HS-5 (cell line): ENCODE measurements at places on chromosomes 7 and 10.

GRCh38 chr7:12209221-12209620, 1.9 kb upstream of the TMEM106B start:
- DNase-seq: no peak

DNA sequence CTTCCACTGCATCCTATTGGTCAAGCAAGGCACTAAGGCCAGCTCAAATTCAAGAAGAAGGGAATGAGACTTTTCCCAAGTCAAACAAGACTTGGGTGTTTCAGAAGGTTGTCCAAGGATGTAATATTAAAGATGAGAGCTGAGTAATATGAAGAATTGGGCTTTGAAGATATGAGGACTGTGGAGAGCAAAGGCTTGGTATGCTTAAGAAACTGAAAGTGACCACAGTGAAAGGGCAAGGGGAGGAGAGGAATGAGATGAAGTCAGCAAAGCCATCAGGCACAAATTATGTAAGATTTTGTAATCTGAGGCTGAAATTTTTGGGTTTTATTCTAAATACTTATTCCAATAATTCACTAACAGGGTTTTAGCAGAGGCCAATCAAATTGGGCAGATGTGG, 38.6 kb upstream of the NPY start:
- no peak for DNase-seq

GRCh38 chr10:78207216-78207615, 173.6 kb downstream of the RPS24 start:
- DNase-seq: no peak

GRCh38 chr7:75537731-75538130, 45.6 kb downstream of the SPDYE5 start:
- no peak for DNase-seq

GRCh38 chr7:79778786-79779770, 325.6 kb upstream of the MAGI2 start:
- DNase-seq: peak; percentile 61

- DNase-seq: no peak
Observed at GRCh38 chr10:104510644-104511043, 130.4 kb upstream of the SORCS3 start.

- no peak for DNase-seq
Observed at GRCh38 chr7:148711191-148712102, 12.7 kb downstream of the CUL1 start.

DNA sequence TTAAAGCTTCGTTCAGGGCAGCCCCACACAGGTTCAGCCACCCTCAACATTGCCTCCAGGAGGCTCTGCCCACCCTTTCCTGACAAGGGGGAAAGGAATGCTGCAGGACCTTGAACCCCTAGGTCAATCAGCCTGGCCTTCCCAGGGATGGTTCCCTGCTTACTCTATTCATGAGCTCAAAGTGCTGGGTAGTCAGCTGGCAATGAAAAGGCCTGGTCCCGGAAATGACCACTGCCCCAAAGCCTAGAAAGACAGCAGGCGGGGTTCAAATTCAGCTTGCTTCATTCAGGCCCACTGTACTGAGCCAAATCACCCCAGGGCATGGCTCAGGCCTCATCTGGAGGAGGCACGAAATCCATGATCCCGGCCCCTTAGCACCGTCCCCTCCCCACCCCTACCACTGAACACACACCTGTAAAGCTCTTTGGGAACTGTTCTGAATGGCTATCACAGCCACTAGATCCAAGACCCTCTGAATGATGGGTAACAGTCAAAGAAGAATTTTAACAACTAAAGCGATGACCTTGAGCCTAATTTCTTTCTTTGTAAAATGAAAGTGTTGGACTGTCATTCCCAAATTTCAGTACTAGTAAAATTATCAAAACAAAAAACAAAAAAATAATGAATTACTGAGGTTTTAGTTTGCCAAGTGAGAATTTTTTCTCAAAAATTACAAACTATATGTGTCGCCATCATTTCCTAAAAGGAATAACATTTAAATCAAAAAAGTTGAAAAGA, 1.0 kb downstream of the URGCP start:
- peak; percentile 38 for DNase-seq

- DNase-seq: no peak
Observed at GRCh38 chr10:14800397-14800796, 25.7 kb upstream of the FAM107B start.

GRCh38 chr7:131557652-131558385, 1.4 kb upstream of the PODXL start:
- no peak for DNase-seq

GRCh38 chr10:97121041-97121440, 64.7 kb downstream of the SLIT1 start:
- no peak for DNase-seq

DNA sequence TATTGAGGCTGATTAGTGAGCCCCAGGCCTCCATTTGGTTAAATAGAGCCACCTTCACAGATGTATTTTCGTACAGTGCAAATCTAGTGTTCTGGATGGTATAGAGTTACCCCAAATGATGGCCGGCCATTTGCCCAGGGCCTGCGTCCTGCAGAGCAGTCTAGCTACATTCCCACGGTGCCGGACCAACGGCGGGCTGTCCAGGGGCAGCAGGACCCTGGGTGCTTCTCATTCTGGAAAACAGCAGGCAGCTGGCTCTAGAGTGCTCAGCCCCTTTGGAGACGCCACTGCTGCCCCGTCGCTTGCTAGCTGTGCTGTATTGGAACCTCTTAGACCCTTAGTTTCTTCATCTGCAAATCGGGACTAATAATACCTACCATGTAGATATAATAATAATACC, 149.1 kb downstream of the RGS10 start:
- DNase-seq: no peak

GRCh38 chr10:101538446-101538845, 49.6 kb downstream of the POLL start:
- DNase-seq: no peak

DNA sequence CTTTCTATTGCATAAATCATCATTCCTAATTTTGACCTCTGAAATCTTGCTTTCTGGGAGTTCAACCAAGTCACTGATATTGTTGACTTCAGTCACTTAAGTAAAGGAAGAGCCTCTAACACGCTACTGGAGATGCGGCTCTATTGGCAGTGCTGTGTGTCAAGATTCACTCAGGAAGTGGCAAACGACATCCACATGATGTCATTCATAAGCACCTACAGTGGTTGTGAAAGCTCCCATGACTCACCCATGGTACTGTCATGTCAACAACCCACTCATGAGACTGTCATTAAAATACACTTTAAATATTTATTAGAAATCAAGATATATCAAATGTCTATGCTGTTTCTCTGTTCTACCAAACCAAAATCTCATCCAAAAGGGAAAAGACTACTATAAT, 52.5 kb upstream of the LHFPL3 start:
- DNase-seq: no peak

- no peak for DNase-seq
Observed at GRCh38 chr7:131900785-131901287, 344.4 kb upstream of the PODXL start.

DNA sequence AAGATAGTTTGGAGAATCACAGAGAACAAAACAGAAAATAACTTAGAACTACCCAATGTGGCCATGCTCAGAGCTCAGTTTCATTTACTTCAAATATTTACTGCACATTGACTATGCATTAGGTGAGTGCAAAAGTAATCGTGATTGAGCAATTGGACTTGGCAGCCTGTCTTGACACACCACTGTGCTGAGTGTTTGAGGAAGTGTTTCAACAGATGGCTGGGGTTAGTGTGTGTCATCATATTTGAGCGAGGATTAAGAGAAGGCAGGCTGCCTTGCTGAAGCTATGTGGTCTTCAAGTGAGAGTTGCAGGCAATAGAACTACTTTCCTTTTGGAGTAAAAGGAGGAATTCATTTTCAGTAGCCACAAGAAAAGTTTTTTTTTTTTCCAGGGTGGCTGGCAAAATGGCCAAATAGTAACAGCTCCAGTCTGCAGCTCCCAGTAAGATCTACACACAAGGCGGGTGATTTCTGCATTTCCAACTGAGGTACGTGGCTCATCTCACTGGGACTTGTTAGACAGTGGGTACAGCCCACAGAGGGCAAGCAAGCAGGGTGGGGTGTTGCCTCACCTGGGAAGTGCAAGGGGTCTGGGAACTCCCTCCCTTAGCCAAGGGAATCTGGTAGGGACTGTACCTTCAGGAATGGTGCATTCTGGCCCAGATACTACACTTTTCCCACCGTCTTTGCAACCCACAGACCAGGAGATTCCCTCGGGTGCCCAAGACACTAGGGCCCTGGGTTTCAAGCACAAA, 37.6 kb downstream of the AKR1C4 start:
- DNase-seq: peak; percentile 45

DNA sequence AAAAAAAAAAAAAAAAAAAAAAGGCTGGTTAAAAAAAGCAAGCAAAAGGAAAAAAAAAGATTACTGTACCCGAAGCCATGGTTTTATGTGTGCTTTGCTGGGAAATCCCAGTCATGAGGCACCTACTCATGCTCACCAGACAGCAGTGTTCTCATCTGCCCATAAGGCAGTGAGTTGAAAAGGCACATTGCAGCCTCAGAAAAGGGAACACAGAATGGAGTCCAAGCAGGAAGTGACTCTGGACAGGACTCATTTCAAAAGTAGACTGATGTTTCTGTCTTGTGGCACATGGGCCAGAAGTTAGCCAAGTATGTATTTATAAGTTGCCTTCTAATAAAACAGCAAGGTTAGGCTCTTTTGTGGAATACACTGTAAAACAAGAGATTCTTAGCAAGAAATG, 40.2 kb downstream of the PDSS1 start:
- no peak for DNase-seq

- no peak for DNase-seq
Observed at GRCh38 chr7:127632276-127632910, 14.5 kb upstream of the PAX4 start.

- no peak for DNase-seq
Observed at GRCh38 chr10:88835910-88836221, 15.8 kb downstream of the ANKRD22 start.

GRCh38 chr10:7846591-7846990, 28.3 kb downstream of the TAF3 start:
- DNase-seq: peak; percentile 4

DNA sequence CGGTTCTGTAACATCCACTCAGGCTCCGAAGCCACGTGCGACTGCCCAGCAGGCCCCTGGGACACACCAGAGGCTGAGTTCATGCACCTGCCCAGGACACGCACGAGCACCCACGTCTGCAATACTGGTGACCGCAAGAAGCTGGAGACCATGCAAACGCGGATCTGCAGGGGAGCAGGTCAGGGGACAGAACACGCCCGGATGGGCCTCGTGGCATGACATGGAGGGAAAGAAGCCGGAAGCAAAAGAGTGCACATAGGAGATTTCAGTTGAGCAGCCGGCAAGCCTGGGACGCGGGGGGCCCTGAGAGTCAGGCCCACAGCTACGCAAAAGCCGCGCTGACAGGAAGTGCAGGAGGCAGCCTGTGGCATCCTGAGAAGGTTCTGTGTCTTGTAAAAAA, 73.7 kb downstream of the FOXL3 start:
- no peak for DNase-seq

- no peak for DNase-seq
Observed at GRCh38 chr10:92742331-92743228, 52.8 kb downstream of the HHEX start.

DNA sequence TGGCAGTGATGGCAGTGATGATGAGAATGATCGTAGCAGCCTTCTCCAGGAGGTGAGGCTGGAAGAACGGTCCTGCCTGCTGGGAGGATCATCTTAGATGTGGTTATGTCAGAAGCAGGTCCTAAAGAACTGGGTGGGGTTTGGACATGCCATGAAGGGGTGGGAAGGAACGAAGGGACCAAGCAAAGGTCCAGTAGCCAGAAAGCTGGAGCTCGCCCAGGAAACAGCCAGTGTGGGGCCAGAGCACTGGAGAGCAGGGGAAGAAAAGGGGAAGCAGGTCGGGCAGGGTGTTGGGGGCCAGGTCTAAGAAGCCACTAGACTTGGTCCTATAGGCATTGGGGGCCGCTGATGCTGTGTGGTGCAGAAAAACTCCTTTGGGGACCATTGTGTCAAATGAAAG, 127.4 kb downstream of the RGS10 start:
- DNase-seq: no peak

GRCh38 chr10:95242581-95243317, 48.1 kb downstream of the PDLIM1 start:
- DNase-seq: peak; percentile 22

DNA sequence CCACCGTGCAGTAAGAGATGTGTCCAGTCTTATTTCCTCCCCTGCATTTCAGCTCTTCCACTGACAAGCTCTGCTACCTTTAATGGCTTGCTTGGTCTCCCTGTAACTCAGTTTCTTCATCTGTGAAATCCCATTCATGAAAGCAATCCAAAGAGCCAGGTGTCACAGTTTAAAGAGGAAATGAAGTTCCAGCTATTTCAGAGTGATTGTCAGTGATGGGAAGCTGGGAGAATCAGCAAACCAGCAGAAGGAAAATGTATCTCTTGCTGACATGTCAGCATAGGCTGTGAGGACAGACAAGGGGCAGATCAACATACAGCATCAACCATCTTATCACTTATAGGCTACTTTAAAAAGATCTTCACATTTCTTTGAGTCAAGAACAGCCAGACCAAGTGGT, 445.3 kb downstream of the ADRA2A start:
- DNase-seq: no peak

DNA sequence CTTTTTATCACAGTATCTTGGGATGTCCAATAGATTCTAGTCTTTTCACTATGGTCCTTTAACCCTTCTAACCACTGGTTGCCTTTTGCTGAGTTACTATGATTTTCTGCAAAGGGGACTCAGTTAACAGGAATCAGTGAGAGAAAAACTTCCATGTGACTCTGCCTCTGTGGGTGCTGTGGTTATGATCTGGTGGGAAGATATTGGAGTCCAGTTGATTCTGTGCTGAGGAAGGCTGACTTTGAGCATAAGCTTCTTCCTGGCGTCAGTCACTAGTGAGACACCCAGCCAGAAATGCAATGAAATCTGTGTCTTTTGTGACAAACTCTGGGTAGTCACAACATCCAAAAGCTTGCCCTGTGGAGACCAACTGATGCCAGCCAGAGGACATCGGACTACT, 648.0 kb downstream of the SUGCT start:
- no peak for DNase-seq

GRCh38 chr7:139914306-139915267, 85.5 kb downstream of the TBXAS1 start:
- DNase-seq: no peak

GRCh38 chr10:68668972-68669371, 52.1 kb upstream of the CCAR1 start:
- no peak for DNase-seq

GRCh38 chr7:52501696-52502095, 533.7 kb upstream of the POM121L12 start:
- DNase-seq: no peak

DNA sequence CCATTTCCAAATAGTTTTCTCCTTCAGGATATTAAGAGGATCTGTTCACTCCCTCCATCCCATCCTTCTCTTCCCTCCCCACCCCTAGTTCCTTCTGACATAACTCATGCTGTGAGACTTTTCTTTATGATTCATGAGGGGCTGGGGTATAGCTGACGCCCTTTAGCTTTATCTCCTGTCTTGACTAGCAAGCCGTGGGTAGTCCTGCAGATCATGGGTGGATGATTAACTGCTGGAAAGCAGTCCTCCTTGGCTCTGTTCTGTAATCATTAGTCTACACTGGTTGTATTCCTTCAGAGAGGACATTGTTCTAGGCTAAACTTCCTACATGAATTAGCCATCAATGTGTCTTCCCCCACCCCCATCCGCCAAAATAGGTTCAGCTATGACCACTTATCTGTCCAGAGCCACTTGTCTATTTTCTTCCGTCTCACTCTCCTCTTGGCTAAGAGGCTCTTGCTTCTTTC, 135.4 kb downstream of the LRRC4 start:
- no peak for DNase-seq
